ENCODE measurements at places on chromosomes 13 and 19.

DNA sequence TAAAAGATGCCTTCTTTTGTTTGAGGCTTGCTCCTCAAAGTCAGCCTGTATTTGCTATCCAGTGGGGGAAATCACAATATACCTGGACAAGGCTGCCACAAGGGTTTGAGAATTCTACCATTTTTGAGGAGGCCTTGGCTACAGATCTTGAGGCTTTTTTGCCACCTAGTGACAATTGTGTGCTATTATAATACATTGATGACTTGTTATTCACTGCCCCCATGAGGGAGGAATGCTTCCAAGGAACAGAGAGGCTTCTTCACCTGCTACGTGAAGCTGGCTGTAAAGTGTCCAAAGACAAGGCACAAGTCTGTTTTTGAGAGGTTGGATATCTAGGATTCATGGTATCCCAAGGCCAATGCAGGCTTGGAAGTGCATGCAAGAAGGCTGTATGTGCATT is 72.5 kb downstream of the ZNF708 start:
- no peak for DNase-seq

GRCh38 chr13:67554746-67555452 is 324.8 kb upstream of the PCDH9 start:
- DNase-seq = no peak

DNA sequence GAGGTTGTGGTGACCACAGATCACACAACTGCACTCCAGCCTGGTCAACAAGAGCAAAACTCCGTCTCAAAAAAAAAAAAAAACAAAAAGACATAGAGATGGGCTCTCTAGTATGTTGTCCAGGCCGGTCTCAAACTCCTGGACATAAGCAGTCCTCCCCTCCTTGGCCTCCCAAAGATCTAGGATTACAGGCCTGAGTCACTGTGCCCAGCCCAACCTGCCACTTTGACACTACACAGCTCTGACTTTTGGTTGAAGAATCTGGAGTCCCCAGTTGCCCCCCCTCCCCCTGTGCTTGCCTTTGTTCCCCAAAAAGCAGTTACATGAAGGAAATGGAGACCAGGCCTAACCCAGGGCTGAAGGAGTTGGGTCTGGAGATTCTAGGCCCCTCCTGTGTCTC is 12.9 kb downstream of the CARM1 start:
- no peak for DNase-seq

GRCh38 chr19:18948075-18948975 is 7.3 kb upstream of the HOMER3 start:
- DNase-seq = no peak

GRCh38 chr13:52899206-52899605 is 50.8 kb upstream of the PCDH8 start:
- no peak for DNase-seq

Measured in GOT3 (cell line).